ENCODE measurements at places on chromosomes 3 and 15.

DNA sequence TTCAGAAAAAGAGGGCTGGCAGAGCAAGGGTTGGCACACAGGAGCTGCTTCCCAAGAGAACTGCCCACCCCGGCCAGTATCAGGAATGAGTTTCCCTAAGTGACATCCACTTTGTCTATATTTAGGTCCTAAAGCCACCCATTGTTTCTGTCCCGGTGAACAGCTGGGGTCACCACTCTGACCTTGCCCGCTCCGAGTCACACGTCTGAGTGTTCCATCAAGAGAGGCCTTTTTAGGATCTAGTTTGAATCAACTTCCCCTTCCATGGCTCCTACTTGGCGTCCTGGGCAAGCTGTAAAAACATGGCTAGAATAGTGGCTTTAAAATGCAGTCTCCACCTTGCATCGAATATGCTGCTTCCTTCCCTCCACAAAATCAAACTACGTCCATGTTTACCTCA lies 109.6 kb upstream of the ARHGEF3 start:
- no peak for DNase-seq

DNA sequence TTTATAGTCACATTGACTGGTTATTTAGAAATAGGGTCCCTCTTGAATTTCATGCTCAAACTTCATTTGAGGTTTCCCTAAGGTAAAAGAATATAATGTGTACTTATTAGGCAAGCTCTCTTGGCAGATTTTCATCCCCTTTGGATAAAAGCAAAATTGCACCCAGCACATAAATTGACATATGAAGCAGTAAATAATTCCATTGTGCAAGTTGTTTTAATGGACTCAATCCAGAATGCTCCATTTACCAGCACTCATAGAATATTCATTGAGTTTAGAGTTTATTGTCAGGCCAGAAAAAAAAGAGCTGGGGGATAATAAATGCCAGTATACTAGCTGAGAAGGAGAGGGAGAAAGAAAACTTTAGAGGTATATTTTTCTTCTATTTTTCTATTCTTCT lies 136.8 kb downstream of the TPRG1 start:
- no peak for DNase-seq

GRCh38 chr3:149245738-149246451 lies 24.3 kb upstream of the CP start:
- no peak for DNase-seq

DNA sequence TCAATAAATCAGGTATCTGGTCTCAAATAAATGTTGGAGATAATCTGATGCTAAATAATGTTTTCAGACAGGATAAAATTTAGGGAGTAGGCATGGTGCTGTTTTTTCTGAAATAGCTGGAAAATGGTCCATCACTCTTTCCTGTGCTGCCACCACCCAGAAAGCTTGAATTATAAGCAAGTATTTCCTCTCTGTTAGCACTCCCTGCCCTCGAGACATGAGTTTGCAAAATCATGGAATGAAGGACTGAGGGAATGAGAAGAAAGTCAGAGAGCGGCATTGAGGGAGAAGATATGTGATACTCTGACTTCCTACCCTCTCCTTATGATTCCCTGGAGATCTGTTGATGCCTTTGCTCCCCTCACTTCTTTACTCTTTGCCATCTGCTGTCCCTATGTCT lies 1095.7 kb downstream of the IGSF11 start:
- no peak for DNase-seq

- no peak for DNase-seq
These were observed 189.3 kb downstream of the EDEM1 start for GRCh38 chr3:5376761-5377160.

- DNase-seq: no peak
These were observed 7.7 kb downstream of the NT5DC2 start for GRCh38 chr3:52525680-52526561.

DNA sequence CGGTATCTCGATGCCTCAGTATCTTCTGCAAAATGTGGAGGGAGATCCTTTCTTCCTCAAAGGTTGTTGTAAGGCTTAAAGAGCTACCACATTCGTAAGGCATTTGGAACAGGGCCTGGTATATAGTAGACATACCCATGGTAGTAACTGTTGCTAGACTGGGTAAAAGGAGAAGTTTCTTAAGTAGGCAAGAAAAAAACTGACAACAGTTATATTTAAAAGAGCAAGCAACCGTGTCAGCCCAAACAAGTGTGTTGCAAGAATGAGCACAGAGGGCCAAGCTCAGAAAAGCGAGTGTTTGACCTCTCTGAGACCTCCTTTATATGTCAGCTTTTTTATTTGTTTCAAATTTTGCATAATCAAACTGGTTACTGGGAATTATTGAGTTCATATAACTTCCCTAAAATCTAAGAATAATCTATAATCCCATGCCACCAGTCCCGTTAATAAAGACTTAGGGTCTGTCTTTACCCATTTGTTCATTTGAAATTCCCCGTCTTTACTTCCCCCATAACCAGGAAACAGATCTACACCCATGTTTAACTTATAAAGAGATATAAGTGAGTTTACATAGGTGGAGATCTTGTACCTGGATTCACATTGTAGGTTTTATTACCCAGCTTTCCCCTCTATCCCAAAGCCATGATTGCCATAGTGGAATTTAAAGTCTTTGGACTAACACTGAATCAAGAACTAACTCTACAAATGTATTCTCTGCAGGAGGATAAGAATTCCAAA lies 7.3 kb downstream of the B3GNT5 start:
- no peak for DNase-seq

DNA sequence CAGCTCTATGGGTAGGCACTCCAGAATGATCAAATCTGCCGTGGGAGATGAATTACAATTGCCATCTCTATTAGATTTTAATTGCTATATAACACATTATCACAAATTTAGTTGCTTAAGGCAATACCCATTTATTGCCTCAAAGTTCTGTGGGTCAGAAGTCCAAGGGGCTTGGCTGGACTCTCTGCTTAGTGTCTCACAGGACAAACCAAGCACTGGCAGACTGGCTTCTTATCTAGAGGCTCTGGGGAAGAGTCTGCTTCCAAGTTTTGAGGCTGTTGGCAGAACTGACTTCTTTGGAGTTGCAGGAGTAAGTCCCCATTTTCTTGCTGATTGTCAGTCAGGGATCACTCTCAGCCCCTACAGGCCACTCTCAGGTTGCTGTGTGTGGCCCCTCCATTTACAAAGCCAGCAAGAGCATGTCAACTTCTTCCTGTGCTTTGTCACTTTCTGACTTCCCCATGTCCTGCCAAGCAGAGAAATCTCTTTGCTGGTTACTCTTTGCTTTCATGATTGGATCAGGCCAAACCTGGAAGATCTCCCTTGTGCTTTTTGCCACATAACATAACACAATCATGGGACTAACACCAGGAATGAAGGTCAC lies 93.5 kb upstream of the PRICKLE2 start:
- DNase-seq: no peak

DNA sequence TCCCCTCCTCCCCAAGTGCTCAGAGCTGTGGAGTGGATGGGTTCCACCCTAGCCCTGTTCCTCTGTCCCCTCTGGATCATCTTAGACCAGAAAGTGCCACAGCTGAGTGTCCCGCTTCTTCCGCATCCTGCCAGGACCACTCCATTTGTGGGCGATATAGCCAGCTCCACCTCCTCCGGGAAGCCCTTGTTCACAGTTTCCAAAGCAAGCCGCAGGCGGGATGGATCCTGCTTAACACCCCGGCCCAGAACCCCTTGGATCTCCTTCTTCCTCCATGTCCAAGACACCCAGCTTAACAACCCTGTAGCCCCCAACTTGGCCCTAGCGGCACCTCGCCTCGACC lies 490 bp upstream of the ALAS1 start:
- DNase-seq: no peak

DNA sequence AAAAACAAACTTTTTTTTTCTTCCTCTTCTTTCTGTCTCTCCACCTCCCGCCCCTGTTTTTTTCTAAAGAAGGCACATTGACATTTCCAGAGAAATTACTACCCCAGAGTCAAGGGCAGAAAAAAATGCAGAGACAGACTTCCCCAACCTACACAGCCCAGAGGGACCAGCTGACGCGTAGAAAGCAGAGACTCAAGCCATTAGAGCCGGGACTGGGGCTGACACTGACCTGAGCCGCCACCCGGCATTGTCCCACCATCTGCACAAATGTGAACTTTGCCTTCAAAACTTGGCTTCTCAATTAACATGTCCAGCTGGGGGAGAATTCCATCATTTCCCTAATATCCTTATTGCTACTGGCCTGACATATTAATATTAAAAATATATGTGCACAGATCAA lies 385.6 kb downstream of the NR2F2 start:
- DNase-seq: no peak

DNA sequence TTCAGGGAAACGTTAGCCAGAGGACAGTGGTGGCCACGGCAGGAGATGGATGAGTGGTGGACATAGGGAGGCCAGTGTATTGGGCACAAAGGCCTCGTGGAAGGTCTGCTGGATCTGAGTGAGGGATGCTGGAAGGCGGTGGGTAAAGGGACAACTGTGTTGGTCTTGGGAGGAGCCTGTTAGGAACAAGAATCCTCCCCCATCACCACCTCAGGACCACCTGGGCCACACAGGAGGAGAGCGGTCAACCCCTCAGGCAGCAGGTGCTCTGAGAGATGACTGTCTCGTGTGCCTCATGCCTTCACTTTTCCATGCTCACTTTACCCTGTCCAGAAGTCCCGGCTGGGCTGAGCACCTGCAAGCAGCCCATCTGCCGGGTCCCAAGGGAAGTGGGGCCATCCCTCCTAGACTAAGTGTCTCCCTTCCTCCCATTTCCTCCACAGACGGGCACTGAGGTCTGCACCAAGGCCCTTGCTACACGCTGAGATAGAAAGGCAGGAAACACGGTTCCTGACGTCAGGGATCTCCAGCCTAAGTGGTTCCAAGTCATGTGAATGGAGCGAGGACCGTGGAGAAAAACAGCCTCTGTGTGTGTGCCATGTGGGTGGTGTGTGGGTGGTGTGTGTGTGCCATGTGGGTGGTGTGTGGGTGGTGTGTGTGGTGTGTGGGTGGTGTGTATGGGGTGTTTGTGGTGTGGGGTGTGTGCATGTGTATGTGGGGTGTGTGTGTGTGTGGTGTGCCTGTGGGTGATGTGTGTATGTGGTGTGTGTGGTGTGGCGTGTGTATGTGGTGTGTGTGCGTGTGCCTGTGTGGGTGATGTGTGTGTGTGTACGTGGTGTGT lies 47.8 kb upstream of the CTSH start:
- DNase-seq: no peak

DNA sequence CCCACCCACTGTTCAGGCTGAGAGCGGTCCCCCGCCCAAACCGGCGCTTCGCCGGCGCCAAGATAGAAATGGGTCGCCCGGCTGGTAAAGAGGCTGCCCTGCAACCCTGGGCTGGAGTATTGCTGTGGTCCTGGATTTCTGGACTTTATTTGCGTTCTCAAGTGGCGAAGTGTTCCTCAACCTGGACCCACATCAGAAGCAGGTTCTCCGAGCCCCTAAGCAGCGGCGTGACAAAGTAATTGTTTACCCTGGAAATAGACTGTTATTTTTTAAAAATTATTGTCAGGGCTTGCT lies 481 bp upstream of the DYNC1LI1 start:
- no peak for DNase-seq

GRCh38 chr3:184016811-184017671 lies 643 bp downstream of the ABCC5 start:
- DNase-seq: no peak

DNA sequence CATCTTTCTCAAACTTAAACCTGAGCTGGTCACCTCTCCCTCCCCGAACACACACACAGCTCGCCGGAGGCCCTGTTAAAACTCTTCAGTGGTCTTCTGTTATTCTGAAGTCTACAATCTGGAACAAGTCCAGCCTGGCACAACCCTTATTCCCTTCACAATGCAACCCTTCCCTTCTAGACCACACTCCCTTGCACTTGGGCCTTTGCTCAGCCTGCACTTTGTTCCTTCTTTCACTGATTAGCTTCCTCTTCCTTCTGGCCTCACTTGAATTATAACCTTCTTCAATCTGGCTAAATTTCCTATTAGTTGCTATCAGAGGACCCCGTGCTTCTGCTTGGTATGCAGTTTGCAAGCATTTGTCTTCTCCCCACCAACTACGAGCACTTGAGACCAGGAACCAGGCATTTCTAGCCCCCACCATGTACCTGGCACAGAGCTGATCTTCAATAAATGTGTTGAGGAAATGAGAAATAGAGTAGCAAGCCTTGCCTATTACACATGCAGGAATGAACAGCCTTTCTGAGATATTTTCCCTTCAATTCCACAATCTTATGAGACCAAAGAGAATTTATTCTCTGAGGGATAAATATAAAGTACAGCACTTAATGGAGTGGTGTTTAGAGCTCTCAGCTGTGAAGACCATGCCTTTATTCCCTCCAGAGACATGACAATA lies 663.1 kb upstream of the ADAMTS9 start:
- no peak for DNase-seq

GRCh38 chr15:46389739-46390138 lies 754.9 kb downstream of the SQOR start:
- no peak for DNase-seq

GRCh38 chr3:46386205-46386604 lies 15.5 kb downstream of the CCR5 start:
- no peak for DNase-seq

- no peak for DNase-seq
These were observed 55.7 kb downstream of the B3GNT5 start for GRCh38 chr3:183308751-183309150.

GRCh38 chr3:115165701-115166100 lies 18.6 kb upstream of the ZBTB20 start:
- DNase-seq: no peak

DNA sequence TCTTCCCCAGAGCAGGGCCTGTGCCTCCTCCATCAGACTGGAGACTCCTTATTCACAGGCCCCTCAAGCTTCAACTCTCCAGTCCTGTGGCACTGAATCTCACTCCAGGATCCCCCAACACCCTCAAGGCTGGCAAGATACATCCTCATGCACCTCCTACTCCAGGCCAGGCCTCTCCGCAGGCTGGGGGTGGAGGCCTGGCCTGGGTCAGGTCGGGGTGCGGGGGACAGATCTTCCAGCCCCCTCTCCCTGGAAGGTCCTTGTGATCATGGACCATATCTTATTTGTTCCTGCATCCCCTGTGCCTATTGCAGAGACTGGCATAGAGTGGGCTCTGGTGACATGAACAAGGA lies 147.3 kb downstream of the SMAD6 start:
- DNase-seq: no peak

DNA sequence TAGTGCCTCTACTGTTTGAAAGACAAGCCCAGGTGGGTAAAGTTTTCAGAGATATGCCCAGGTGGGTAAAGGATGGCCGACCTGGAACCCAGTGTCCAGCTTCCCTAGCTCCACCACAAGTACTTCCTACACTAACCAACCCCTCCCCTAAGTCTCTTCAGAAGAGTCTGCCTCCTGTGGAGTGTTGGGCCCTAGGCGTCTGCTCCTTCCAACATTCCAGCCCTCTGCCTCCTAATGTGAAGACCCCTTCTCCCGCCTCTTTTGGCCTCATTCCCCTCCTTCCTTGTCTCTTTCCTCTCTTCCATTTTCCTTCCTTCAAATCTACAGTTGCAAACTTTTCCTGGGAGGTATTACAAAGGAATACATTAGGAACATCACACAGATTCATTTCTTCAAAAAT lies 38.6 kb downstream of the CNTN3 start:
- DNase-seq: no peak

DNA sequence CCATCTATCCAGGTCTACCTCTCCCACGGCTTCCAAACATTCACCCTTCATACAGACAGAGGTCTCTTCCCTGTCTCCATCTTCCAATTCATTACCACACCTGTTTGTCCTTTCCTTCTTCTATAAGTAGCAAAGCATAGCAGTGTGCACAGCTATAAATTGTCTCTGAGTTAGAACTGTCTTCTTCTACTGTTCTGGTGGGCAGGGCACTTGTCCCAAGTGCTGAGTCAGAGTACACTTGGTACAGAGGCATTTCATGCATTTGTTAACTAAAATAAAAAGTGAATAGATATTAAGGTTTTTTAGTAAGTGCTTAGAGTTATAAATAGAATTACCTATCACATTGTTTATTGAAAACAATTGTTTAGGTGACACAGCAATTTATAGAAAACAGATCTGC lies 150.1 kb upstream of the CCDC54 start:
- no peak for DNase-seq
